ENCODE measurements at places on chromosomes 11 and 22. TPM values are rescaled to one million over a fixed set of nuclear protein-coding genes. Genes with fewer than 3 reads are reported as not detected.

The FOLR2 gene
- not detected for total RNA-seq

The P4HA3 gene
- total RNA-seq = 58.8 TPM

The FAM83F gene
- total RNA-seq = not detected

The ANO9 gene
- total RNA-seq = 0.76 TPM

The HORMAD2 gene
- not detected for total RNA-seq

The GPHA2 gene
- total RNA-seq = not detected

The OR2AG2 gene
- total RNA-seq = not detected

The ALX4 gene
- not detected for total RNA-seq

The NTM gene
- 0.54 TPM for total RNA-seq

The DNAJB13 gene
- total RNA-seq = not detected

The MMP12 gene
- total RNA-seq = not detected

The SCO2 gene
- total RNA-seq = 2.0 TPM

The CST6 gene
- 0.11 TPM for total RNA-seq

The TSGA10IP gene
- not detected for total RNA-seq

The LMO2 gene
- 87.8 TPM for total RNA-seq

The NLRP6 gene
- total RNA-seq = not detected

The JAML gene
- 0.11 TPM for total RNA-seq

The ESRRA gene
- 42.8 TPM for total RNA-seq

The C11orf91 gene
- total RNA-seq = 0.11 TPM

The MISFA gene
- total RNA-seq = 0.98 TPM

The FGF3 gene
- total RNA-seq = not detected

The EPS8L2 gene
- 1.9 TPM for total RNA-seq

The OR2D2 gene
- not detected for total RNA-seq

The CPT1A gene
- total RNA-seq = 71.9 TPM

The P2RX6 gene
- not detected for total RNA-seq

The IFT27 gene
- total RNA-seq = 15.2 TPM

The RAD9A gene
- total RNA-seq = 4.8 TPM

The PARVA gene
- 20.9 TPM for total RNA-seq

The INSC gene
- total RNA-seq = 0.09 TPM

The CDCA5 gene
- total RNA-seq = 2.0 TPM

The CDHR5 gene
- not detected for total RNA-seq

The GRIA4 gene
- total RNA-seq = not detected

The PLAAT2 gene
- 0.17 TPM for total RNA-seq

The BAIAP2L2 gene
- 0.33 TPM for total RNA-seq

The NXPE4 gene
- not detected for total RNA-seq

The DTX4 gene
- total RNA-seq = 12.5 TPM

The NELL1 gene
- total RNA-seq = not detected

The GAB4 gene
- total RNA-seq = not detected

The CYTH4 gene
- 0.17 TPM for total RNA-seq

The RTN4RL2 gene
- total RNA-seq = not detected

The MEI1 gene
- total RNA-seq = 0.98 TPM

The CARD18 gene
- total RNA-seq = not detected

The GLB1L2 gene
- 0.34 TPM for total RNA-seq

The OR8A1 gene
- total RNA-seq = not detected

The HBB gene
- total RNA-seq = not detected

The HIC2 gene
- 2.4 TPM for total RNA-seq

Measured in dermis lymphatic vessel endothelial cell (primary cell).